ENCODE measurements at places on chromosomes 12 and 14.

GRCh38 chr14:63478010-63478409 lies 65.2 kb downstream of the PPP2R5E start:
- no peak for DNase-seq

DNA sequence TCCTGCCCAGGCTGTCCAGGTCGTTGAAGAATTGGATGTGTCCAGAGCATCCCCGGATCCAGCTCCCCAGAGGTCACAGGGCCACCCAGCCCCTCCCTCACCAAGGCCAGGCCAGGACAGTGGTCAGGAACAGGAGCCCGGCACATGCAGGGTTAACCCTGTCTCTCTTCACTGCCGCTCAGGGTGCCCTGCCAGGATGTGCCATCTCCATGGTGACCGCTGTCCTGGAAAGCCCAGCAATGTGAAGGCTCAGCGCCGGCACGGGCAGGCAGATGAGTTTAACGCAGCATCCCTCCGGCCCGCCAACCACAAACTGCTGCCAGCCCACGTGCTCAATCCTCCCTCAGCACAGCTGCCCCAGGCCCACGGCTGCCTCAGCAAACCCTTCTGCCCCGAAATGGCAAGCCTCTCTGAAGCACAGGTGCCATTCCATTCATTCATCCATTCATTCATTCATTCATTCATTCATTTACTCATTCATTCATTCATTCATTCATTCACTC lies 4.4 kb downstream of the TMEM179 start:
- DNase-seq, result no peak

- no peak for DNase-seq
Observed at GRCh38 chr14:22478247-22478646, 110.8 kb downstream of the DAD1 start.

- no peak for DNase-seq
Observed at GRCh38 chr12:122668268-122668667, 34.9 kb downstream of the HCAR2 start.

- DNase-seq, result no peak
Observed at GRCh38 chr14:48725051-48725734, 861.0 kb downstream of the RPS29 start.

DNA sequence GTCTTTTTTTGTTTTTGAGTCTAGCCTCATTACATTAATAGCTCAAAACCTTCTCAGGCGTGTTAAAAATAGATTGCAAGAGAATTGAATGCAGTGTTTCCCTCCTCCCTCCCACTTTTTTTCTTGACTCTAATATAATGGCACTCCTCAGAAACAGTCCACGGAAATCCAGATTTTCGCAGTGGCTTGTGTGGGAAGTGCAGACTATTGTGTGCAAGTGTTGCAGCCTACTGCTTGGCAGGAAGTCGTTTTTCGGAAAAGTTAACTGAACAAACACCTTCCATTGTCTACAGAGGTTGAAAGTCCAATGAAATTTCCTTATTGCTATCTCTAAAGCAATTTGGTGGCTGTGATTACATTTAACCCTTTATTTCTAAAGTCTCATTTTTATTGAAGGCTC lies 147.9 kb upstream of the E2F7 start:
- no peak for DNase-seq

Measured in progenitor cell of endocrine pancreas (in vitro differentiated cells).